DMS153 (cell line): ENCODE measurements at places on chromosomes 4 and X.
A peak's percentile ranks its signal among the peaks of the same experiment; 100 is the strongest.

DNA sequence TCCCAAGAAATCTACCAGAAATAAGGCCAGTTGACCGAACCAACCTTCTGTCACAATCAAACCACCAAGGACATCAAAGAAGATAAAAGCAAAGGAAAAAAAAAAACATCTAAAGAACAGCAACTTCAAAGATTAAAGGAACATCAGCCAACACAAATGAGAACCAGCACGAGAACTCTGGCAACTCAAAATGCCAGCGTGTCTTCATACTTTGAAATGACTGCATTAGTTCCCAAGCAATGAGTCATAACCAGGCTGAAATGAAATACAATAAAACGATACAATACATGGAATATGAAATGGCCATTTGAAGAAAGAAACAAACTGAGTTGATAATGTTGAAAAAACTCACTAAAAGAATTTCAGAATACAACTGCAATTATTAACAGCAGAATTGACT is 611.6 kb upstream of the GRIA3 start:
- DNase-seq: no peak

- no peak for DNase-seq
These were observed 23.9 kb downstream of the SCD5 start for GRCh38 chr4:82774711-82775171.

DNA sequence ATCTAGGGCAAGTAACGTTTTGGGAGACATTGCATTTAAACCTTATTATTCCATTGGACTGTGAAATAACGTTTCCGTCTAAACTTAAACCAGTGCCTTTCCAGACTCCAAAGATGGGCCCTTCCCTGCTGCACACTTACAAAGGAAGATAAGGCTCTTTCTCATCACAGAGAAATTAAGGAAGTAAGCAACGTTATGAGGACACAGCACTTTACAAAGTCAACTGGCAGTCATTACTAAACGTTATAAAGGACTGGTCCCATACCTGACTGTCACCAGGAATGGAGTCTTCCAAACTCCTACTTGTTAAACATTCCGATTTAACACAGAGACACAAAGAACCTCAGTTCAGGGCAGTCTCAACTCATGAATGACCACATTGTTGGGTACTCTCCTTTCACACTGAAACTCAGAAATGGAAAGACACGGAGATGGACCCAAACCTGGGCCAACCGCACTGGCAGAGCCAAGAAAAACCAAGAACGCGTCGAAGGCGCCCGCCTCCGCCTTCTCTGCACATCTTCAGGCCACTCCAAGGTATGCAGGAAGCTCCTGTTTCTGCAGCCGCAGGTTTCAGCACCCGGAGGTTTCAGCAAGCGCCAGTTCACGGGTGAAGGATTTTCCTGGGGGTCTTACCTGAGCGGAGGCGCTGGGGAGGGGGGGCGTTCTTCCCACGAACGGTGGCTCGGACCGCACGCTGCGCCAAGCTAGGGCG is 670 bp downstream of the PAPSS1 start:
- DNase-seq: no peak

DNA sequence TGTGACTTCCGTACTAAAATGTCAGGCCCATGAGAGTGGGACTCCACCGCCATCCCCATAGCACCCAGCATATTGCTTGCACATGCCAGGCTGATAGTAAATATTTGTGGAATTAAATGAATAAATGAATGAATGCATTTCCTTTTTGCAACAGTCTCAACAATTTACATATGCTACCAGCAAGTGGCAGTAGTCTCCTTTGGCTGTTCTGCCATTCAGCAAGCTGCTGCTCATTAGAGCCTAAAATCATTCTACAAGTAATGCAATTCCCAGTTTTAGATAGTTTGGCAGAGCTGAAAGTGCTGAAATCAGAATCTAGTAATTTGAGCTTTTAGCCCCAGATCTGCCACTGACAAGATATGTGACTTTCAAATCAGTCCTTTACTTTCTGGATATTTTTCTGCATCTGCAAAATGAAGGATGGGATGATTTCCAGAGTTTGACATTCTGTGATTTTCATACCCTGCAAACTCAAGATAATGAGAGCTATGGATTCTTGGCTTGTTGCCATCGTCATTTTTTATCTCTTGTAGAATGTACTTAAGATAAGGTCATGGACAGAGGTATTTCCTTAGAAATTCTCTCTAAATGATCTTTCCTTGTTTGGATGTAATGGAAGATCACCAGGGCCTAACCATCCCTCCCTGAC is 35.7 kb upstream of the INTS6L start:
- peak; percentile 57 for DNase-seq

GRCh38 chrX:105347373-105347772 is 126.9 kb upstream of the TEX13A start:
- DNase-seq: no peak

DNA sequence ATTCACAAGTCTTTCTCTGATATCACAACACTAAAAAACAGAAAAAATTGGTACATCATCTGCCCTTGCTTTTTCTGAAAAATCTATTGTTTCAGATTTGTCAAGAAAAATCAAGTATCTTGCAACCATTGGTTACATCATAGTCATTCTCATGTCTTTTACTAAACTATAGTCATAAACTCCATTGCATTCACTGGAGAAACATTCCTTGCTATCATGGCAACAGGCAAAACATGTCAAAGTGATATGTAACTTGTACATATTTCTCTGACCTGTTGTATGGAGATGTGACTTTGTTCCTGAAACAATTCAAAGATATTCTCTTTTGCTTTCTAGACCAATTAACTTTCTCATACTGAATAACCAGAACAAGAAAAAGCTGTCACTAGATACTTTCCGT is 121.9 kb upstream of the ANK2 start:
- DNase-seq: no peak

DNA sequence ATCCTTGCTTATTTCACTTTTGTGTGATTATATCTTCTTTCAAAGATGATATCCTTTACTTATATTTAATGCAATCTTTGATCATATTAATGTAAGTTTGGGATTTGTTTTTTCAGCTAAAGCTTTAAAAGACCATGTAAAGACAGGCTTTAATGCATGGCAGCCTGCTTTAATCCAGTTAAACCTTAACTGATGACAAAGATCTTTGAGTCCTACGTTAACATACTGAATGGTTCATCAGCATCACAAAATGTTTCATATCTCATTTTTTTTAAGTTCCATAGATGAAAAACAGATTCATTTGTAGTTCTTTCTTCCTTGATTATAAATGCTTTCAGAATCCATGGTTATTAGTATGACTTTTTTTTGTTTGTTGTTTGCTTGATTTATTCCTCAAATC is 1102.8 kb downstream of the FSTL5 start:
- no peak for DNase-seq

DNA sequence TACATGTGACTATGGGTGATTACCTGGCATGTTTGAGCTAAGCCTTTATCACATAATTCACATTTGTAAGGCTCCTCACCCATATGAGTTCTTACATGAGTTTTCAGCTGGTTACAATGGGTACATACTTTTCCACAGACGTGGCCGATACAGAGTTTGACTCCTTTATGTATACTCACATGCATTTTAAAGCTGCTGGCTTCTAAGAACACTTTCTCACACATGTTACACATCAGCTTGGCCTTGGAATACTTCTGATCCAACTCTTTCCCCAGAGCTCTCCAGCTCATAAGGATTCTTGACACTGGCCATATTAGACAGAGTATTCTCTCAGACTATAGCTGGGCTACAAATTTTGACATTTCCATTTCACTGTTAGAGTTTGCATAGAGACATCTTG is 66.3 kb downstream of the TAB3 start:
- DNase-seq: no peak

- peak; percentile 38 for DNase-seq
These were observed 123.3 kb upstream of the TBL1X start for GRCh38 chrX:9341291-9342201.

DNA sequence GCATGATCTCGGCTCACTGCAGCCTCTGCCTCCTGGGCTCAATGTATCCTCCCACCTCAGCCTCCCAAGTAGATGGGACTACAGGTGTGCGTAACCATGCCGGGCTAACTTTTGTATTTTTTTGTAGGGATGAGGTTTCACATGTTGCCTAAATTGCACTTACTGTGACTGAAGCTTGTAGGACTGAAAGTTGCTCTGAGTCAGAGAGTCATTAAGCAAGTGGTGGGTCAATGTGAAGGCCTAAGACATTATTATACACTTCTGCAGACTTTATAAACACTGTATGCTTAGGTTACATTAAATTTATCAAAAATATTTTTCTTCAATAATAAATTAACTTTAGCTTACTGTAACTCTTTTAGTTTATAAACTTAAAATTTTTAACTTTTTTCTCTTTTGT is 170.2 kb downstream of the FAT4 start:
- DNase-seq: no peak

DNA sequence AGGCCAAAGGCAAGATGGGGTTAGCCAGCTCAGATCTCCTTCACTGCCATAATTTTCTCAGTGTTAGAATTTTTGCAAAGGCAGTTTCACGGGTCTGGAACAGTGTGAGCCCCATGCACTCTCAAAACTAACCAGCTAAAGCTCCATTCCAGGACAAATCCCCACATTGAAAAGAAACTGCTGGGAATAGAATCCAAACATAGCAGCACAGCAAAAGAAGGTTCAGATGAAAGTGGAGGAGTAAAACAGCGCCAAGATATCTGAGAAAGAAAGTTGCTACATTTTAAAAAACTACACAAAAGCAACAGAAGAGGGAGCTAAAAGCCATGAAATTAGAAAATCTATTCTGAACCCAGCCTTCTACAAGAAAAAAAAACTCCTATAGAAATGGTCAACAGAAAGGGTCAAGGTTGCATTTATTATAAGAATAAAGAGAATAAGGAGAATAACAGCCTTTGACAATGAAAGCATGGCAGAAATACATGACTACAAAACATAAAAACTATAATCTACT is 39.6 kb upstream of the SLC7A3 start:
- DNase-seq: no peak

DNA sequence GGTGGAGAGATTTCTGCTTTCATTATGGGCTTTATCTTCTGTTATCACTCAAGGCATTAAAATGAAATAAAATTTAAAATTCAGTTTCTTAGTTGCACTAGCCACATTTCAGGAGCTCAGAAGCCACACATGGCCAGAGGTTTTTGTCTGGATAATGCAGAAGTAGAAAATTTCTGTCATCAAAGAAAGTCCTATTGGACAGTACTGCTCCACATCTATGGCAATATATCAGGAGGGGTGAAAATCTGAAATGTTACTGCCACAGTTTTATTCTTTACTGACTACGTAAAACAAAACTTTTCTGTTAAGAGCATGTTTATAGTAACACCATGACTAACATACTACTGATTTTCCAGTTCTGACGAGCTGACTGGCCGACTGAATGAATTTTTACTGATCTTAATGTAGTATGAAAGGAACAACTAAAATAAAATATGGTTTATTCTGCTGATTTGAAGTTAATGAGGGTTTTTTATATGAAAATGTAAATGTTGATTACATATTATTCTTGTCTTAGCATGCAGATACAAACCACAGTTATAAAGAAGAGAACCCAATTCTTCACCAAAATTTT is 264.0 kb upstream of the HAND2 start:
- DNase-seq: no peak

- DNase-seq: no peak
These were observed 14.2 kb upstream of the HERC5 start for GRCh38 chr4:88442689-88443191.

GRCh38 chrX:70504772-70505450 is 60.3 kb downstream of the DLG3 start:
- DNase-seq: no peak

DNA sequence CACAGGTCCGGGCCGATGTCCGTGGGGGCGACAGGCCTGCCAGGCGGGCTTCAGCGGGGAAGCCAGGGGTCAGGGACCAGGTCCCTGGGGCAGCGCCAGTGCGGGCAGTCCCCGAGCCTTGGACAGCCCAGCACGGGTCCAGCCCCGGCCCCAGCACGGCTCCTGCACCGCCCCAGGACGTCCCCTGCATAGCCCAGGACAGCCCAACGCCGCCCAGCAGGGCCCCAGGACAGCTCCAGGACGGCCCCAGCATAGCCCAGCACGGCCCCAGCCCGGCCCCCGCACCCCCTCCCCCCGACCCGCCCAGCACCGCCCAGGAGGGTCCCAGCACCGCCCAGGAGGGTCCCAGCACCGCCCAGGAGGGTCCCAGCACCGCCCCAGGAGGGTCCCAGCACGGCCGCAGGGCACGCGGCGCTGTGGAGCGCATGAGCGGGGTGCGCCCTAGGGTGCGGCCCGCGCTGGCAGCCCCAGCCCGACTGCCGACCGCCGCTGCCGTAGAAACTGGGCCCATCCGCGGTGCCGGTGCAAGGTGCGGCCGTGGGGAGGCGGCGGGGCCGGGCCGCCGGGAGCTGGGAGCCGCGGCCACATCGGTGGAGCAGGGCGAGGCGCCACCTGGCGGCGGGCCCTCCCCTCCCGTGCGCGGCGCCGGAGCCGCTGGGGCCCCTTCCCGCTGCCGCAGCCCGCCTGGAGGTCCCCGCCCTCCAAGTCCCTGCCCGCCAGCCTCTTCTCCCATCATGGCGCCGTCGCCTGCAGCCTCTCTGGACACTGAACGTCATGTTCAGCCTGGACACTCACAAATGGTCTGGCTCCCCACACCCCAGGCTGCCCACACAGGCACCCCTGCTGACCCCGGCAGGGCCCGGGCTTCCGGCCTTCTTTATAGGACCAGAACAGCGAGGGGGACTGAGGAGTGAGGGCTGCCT is 106.8 kb upstream of the NKX1-1 start:
- DNase-seq: no peak

- DNase-seq: no peak
These were observed 25.3 kb downstream of the VSIG4 start for GRCh38 chrX:66014556-66014955.

- no peak for DNase-seq
These were observed 37.7 kb downstream of the FHDC1 start for GRCh38 chr4:152973629-152974467.

- DNase-seq: peak; percentile 83
These were observed 112.8 kb upstream of the DKK2 start for GRCh38 chr4:107148904-107149303.

GRCh38 chr4:100117750-100118149 is 72.5 kb downstream of the DDIT4L start:
- DNase-seq: no peak

DNA sequence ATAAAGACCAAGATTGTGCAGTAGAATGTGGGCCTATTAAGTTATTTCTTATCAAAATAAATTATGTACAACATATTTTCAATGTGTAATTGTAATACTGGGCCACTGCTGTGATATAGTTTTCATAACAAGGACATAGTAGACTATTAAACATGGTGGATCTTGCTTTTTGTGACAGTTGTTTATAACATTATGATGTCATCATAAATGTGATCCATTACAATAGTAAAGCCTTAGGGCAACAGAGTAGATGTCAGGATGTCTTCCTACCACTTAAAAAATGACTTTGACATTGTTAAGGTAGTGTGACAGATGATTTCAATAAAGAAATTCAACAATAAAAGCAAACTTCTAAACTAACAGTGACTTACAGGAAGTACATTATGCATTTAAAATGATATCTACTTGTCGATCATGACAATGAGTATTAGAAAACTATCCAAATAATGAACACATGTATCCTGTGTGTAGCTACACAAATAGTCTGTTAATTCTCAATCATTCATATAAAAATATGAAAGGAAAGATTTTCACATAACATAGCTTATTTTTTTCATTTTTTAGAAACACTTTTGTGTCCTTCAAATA is 5.3 kb upstream of the AGA start:
- no peak for DNase-seq

GRCh38 chr4:175125410-175126068 is 207.4 kb downstream of the ADAM29 start:
- no peak for DNase-seq

- DNase-seq: no peak
These were observed 930.1 kb downstream of the ADGRL3 start for GRCh38 chr4:62130230-62130629.
